ENCODE measurements at places on chromosomes 3 and 15.

DNA sequence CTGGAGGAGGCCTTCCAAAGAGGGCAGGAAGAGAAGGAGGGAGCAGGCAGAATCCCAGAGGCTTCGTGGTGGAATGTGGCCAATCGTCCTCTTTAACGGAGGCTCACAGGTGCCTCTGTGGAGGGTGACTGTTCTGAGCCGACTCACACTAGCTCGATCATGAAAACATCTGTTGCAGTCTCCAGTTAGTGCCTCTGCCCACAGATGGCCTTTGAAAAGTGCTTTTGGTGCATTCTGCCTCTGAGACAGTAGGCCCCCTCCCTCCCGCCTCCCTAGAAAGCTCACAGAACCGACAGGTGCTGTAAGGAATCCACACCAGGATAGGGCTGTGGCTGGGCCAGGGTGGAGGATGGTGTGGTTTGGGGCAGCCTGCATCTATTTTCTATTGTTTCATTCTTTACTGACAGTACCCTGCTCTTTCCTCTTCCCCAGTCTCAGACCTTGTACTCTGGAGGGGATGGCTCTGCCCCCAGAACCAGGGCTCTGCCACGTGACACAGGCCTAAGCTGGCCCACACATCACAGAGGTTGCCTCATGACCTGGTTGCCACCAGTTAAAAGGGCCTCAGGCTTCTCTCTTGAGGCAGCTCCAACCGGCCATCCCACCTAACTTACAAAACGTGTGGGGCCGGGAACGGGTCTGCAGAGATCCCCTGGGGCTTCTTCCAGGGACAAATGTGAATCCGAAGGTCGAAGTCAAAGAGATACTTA is 27.2 kb upstream of the PIGZ start:
- no peak for DNase-seq

DNA sequence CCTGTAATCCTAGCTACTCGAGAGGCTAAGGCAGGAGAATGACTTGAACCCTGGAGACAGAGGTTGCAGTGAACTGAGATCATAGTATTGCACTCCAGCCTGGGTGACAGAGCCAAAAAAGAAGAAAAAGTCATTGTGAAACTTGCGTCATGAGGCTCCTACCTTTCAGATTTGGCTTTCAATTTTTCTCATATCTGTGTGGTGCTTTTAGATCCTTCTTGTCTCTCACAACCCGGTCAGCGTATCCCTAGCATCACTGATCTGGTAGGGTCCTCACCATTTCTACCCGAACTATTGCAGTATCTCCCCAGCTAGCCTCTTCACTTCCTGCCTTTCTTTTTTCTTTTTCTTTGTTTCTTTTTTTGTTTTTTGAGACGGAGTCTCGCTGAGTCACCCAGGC is 21.6 kb upstream of the GCNT3 start:
- DNase-seq: no peak

- DNase-seq: no peak
These were observed 5.2 kb downstream of the CDHR4 start for GRCh38 chr3:49794431-49794830.

DNA sequence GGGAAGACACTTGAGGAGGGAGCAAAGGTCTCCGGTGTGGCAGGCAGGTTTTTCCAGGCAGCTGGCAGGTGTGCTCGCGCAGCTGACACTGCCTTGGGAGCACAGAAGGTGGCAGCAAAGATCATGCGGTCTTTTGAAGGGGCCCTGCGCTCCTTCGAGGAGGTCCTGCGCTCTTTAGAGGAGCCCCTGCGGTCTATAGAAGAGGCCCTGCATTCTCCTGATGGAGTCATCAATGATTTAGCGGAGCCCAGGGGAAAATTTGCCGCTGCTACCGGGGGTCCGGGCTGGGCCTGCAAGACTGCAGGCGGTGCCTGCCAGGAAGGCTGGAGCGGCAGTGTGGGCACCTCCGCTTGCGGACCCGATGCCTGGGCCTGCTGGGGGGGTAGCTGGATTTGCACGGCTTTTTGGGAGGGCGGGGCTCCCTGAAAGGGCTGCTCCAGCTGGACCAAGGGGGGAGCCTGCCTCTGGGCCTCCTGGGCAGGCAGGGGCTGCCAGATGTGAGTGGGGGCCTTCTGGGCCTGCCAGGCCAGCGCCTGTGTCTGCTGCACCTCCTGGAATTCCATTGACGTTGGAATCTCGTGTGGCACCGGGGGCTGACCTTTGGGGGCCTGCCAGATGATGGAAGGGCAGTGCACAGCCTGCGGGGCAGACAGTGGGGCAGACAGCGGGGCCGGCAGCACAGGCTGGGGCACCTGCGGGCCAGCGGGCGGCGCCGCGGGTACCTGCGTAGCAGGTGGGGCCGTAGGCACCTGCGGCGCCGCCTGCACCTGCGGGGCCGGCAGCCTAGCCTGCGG is 2.1 kb downstream of the MAGEL2 start:
- no peak for DNase-seq

DNA sequence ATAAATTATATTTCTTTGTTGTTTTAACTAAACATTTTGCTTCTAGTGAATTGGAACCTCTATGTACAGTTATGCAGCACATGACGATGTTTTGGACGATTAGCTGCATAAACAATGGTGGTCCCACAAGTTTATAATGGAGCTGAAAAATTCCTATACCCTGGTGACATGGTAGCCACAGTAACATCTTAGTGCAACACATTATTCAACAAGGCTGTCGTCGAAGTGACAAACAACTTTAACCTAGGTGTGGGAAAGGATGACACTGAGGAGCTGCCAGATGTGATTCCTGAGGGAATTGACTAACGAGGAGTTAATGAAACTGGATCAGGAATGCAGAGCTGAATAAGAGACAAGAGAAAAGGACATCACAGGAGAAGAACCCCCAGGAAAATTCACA is 588.9 kb upstream of the EPHA6 start:
- DNase-seq: no peak

DNA sequence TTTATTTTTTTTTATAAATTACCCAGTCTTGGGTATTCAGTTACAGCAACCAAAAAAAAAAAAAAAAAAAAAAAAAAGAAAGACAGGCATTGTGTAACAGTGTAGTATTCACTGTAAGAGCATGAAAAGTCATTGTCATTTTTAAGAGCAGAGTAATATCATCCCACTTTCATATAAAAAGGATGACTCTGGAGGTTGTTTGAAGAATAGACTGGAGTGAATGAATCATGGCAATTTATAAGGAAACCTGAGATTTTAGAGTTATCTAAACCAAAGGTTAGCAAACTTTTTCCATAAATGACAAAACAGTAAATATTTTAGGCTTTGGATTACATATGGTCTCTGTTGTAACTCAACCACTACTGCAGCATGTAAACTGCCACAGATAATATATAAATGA is 794.9 kb downstream of the NTRK3 start:
- no peak for DNase-seq

DNA sequence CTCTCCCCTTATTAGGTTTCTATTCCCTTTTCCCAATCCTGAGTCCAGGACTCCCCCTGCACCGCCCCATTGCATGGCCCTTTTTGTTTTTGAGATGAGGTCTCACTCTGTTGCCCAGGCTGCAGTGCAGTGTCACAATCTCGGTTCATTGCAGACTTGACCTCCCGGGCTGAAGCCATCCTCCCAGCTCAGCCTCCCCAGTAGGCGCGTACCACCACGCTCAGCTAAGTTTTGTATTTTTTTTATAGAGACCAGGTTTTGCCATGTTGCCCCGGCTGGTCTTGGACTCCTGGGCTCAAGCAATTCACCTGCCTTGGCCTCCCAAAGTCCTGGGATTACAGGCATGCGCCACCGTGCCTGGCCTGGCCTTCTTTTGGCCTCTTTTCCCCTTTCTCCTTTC is 29.3 kb downstream of the PDIA5 start:
- DNase-seq: no peak

DNA sequence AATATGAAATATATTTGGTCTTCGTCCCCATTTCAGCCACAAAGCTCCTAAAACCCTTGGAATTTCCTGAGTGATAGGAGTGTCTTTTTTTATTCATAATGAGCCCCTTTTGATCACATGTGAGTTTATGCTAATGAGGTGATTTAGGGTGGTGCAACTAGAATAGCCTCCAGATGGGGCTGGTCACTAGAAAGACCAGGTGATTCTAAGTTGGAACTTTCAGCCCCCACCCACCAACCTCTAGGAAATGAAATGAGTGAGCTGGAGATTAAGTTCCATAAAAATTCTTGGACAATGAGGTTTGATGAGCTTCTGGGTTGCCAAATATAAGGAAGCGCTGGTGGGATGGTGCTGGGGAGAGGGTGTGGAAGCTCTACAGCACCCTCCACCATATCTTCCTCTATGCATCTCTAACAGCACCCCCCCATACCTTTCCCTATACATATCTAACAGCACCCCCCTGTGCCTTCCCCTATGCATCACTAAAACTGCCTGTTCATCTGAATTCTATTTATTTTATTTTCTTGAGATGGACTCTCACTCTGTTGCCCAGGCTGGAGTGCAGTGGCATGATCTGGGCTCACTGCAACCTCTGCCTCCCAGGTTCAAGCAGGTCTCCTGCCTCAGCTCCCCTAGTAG is 2.1 kb upstream of the SMCO1 start:
- DNase-seq: no peak

DNA sequence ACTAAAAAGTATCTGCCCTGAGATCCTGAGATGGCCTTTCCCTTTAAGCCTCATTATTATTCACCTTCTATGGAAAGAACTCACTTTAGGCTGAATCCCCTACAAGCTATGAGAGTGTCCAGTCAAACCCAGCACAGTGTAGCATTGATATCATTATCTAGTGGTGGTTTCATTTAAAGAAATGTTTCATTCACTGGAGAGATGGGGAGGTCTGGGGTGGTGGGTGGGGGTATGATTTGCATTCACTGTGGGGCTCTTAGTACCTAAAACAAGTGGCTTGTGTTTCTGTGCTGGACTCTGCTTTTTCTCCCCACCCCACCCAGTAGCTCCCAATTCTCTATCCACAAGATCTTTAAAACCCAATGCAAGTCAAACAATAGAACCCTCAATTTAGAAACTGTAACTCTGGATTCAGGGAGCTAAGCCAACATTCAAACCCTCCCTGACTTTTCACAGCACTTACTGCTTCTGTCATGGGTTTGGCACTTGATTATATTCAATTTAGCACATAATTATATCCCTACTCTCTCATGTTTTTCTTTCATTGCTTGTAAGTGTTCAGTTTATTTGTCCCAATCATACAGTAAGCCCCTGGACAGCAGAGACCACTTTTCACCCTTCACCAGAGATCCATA is 310.5 kb upstream of the THBS1 start:
- DNase-seq: no peak

DNA sequence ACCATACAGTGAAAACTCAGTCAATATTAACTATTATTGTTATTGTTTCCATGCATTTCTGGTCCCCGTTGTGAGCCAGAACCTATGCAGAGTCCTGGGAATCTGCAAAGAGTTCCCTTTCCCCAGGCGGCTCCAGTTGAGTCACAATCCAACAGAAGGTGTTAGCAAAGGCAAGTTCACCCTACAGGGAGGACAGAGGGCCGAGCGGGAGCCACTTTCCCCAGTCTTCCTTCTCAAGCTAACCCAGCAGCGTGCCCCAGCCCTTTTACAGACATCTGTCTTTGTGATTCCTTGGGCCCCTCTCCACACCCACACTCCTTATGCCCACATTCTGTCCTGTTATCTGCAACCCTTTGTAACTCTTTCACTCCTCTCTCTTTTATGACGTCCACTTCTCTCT is 13.1 kb upstream of the LTF start:
- no peak for DNase-seq

DNA sequence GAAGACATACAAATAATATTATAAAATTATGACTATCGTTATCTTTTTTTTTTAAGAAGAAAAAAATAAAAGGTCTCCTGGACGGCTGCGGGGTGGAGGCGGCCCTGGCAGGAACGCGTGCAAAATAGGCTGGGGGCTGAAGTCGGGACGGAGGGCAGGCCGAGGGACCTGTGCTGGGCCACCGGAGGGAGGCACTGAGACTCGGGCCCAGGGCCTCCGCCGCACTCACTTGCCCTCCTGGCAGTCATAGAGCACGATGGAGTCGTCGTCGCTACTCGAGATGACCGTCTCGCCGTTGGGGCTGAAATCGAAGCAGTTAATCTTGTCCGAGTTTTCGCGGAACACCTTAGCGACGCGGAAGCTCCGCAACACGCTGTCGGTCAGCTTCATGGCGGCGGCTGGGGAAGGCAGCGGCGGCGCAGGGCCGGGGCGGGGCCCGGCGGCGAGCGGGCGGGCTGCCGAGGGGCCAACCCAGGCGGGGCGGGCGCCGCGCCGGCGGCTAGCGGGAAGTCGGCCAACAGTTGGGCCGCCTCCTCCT is 408 bp downstream of the WDR82 start:
- DNase-seq: no peak

DNA sequence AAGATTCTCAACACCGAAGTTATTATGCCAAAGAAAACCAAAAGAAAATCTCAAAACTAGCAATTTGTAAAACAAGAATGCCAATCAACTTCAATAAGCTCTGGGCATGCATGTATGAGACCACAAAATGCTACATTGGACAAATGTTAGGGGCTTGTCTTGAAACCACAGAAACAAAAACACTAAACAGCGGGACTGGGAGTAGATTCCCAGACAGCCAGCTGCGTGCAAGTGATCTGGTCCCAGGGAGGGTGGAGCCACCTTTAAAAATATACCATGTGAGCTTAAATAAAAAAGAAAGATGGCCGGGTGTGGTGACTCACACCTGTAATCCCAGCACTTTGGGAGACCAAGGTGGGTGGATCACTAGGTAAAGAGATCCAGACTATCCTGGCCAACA is 163.6 kb upstream of the PRICKLE2 start:
- no peak for DNase-seq

- DNase-seq: no peak
These were observed 108.0 kb downstream of the DIPK2A start for GRCh38 chr3:144079634-144080033.

- no peak for DNase-seq
These were observed 8.6 kb downstream of the TLR9 start for GRCh38 chr3:52216585-52217408.

GRCh38 chr3:10846657-10846975 is 30.6 kb downstream of the SLC6A11 start:
- DNase-seq: no peak

DNA sequence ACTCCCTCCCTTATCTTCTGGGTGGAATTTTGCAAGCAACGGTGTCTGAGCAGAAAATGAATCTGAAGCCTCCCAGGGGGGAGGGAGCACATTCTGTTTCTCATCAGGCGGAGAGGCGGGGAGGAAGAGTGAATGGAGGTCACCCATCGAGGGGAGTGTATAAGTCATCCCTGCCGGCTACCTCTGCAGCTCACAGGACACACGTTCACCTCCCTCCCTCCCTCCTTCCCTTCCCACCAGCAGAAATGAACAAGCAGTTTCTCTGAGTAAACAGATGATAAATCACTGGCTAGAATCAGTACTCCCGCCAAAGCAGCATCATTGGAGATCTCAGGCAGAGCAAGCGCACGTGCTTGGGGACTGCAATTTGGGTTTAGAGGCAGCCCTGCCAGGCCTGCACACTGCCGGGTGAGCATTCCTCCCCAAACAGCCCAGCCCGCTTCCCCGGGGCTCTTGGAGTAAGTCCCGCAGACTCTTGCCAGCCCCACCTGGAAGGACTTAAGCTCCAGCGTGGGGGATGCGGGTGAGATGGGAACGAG is 38.3 kb downstream of the CPN2 start:
- no peak for DNase-seq
